ENCODE measurements at places on chromosomes 4 and X. TPM values are rescaled to one million over a fixed set of nuclear protein-coding genes. Genes with fewer than 3 reads are reported as not detected.

ANOS1 gene
- total RNA-seq, result 1.2 TPM

KLHL34 gene
- total RNA-seq, result not detected

NMU gene
- 55.0 TPM for total RNA-seq

PLCXD1 gene
- total RNA-seq, result 20.3 TPM

- DNase-seq, result peak; percentile 18
Measured at GRCh38 chr4:37719021-37719420, 32.8 kb upstream of the RELL1 start.

DNA sequence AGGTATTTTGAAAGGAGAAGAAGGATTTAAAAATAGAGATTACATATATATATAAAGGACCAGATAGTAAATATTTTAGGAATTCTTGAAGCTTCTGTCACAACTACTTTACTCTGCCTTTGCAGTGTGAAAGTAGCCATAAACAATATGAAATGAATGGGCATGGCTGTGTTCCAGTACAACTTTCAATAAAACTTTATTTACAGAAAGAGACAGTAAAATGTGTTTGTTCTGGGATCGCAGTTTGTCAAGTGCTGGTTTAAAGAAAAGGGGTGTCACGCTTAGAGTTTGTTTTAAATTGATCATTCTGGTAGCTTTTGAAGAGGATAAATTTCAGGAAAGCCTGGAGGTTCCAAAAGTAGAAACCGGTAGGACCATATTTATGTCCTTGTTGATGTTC lies 176.1 kb upstream of the HS3ST1 start:
- DNase-seq, result no peak

- no peak for DNase-seq
Measured at GRCh38 chrX:83501003-83501402, 7.1 kb upstream of the POU3F4 start.

DNA sequence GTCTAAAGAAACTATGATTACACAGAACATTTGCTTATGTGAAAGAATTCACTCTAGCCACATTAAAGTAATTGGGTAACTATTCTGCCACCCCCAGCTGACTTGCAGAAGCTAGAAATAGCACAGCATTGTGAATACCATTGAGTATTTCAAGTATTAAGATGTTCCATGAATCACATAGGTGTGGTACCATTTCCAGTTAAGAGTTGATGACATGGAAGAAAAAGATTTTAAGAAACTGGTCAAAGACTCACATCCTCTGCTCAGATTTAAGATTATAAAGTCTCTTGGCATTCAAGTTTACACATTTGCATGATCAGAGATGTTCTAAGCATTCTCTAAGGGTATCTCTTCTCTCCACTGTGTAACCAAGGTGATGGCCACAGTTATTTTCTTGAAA lies 287.5 kb downstream of the CAMK2D start:
- DNase-seq, result peak; percentile 74

- no peak for DNase-seq
Measured at GRCh38 chr4:78136109-78137081, 79.3 kb downstream of the FRAS1 start.

GRCh38 chrX:29542152-29542551 lies 673.2 kb upstream of the MAGEB2 start:
- no peak for DNase-seq

DNA sequence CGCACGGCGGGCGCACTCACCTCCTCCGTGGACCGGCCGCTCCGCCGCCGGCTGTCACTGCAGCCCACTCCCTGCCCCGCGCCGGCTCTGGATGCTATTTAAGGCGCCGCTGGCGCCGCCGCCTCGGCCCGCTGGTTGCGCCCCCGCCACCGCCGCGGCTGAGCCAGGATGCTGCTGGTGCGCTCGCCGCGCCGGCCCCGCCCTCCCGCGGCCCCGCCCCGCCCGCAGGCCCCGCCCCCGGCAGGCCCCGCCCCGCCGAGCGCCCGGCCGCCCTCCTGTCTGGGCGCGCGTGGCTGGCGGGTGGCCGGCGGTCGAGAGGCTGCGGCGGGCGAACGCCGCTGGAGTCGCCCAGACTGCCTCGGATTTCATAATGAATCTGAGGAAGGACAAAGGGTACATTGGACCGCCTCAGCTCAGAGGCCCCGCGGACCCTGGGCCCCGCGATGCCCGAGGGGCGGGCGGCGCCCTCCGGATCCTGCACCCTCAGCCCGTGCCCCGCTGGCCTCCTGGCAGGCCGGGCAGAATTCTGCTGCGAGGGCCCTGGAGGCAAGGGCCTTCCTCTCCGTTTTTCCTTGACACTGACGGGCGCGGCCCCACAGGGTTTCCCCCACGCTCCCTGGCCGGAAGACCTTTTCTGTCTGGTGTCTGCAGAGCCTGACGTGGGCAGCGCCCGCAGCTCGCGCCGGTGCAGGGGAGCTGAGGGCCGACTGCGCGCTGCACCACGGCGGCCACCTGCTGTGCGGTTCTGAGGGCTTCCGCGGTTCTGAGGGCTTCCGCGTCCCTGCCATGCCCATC lies at the start of gene ACSL1:
Gene ACSL1 (minus strand): TSS at position 73 of the 795 bp plus-strand sequence. CDS start 22,454 bp downstream, outside the sequence.
- no peak for DNase-seq

DNA sequence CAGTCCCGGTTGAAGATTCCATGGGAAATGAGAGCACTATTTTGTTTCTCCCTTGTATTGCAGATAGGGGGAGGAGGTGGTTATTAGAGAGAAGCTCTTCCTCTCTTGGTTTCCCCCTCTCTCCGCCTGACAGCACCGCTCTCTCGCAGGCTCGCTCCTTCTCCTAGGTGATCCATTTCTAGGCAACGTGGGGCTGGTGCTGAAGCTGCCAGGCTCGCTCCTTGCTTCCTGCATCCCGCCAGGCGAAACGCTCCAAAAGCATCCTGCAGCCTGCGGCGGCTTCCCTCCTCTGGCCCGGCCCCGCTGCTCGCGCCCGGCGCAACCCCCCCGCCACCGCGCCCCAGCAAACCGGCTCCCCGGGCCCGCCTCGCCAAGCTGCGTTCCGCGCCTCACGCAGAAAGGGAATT lies at the start of gene GRID2:
Gene GRID2 (plus strand): TSS at position 346 of the 407 bp plus-strand sequence.
- DNase-seq, result peak; percentile 3
